ENCODE measurements at places on chromosomes 1 and 21. TPM values are rescaled to one million over a fixed set of nuclear protein-coding genes. Genes with fewer than 3 reads are reported as not detected.

IL12RB2 gene
- total RNA-seq = 51.2 TPM

DNA sequence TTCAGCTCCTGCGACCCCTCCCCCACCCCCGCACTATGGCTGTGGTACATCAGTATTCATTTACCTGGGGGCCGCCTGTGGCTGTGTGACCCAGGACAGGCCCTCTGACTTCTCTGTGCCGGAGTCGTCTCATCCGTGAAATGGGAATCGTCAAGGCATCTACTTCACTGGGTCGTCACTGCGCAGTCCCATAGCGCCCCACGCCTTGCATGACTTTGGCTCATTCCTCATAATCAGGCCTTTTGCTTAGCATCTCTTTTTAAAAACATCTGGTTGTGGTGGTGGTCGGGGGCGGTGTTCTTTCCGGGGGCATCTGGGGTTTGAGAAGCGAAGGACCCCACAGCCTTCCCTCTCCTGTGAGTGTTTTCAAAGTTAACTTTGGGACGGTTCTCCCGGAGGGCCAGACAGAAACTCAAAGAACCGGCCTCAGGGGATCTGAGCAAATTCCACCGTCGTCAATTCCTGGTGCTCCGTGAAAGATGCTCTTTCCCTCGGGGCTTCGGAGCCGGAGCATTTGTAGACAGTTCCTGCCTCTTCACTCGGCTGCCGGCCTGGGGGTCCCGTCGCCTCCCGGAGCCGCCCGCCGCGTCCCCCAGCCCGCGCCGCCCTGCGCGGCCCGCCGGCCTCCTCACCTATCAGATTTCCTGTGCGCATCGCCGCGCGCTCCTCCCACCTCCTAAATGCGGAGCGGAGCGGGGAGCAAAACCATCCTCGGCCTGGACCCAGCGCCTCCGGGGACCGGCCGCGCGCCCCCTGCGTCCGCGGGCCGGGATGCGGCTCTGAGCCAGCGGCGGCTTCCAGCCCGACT is at the start of gene B3GALT5:
TSS of gene B3GALT5 (plus strand) at position 708 of the 808 bp plus-strand sequence. CDS start 47,620 bp downstream, outside the sequence.
- DNase-seq = no peak
- no peaks in the 10 kb centered on the region for H3K4me1 ChIP-seq
- H3K27me3 ChIP-seq = peaks cover 6% of the 10 kb centered on the region
- no peak within 1 kb of the TSS for H3K4me3 ChIP-seq

CFHR2 gene
- total RNA-seq = not detected

DNA sequence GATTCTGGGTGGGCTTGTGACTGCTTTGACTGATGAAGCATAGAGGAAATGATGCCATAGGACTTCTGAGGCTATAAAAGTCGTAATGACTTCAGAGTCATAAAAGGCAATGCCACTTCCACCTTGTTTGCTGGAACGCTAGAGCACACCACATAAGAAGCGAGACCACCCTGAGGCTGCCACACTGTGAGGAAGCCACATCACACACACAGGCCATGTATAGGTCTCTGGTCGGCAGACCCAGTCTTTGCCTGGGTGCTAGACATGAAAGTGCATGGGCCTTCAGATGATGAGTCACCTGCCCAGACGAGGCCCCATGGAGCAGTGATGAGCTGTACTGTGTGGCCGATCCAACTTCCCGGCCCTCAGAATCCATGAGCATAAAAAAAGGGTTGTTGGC is 14.2 kb upstream of the KANK4 start:
- no peak overlapping the region for H3K27ac ChIP-seq
- no peak overlapping the region for H3K4me3 ChIP-seq
- no peaks in the 10 kb centered on the region for H3K36me3 ChIP-seq
- H3K4me1 ChIP-seq = no peaks in the 10 kb centered on the region

GRCh38 chr1:196877964-196878363 is 9.9 kb upstream of the CFHR4 start:
- no peak for DNase-seq
- H3K27ac ChIP-seq = no peak overlapping the region
- no peaks in the 10 kb centered on the region for H3K27me3 ChIP-seq
- no peaks in the 10 kb centered on the region for H3K4me1 ChIP-seq
- H3K4me3 ChIP-seq = no peak overlapping the region

Data from natural killer cell (primary cell).